ENCODE measurements at places on chromosomes 16 and 17.

GRCh38 chr17:77723909-77724875, 234.3 kb upstream of the TNRC6C start:
- no peak for DNase-seq

DNA sequence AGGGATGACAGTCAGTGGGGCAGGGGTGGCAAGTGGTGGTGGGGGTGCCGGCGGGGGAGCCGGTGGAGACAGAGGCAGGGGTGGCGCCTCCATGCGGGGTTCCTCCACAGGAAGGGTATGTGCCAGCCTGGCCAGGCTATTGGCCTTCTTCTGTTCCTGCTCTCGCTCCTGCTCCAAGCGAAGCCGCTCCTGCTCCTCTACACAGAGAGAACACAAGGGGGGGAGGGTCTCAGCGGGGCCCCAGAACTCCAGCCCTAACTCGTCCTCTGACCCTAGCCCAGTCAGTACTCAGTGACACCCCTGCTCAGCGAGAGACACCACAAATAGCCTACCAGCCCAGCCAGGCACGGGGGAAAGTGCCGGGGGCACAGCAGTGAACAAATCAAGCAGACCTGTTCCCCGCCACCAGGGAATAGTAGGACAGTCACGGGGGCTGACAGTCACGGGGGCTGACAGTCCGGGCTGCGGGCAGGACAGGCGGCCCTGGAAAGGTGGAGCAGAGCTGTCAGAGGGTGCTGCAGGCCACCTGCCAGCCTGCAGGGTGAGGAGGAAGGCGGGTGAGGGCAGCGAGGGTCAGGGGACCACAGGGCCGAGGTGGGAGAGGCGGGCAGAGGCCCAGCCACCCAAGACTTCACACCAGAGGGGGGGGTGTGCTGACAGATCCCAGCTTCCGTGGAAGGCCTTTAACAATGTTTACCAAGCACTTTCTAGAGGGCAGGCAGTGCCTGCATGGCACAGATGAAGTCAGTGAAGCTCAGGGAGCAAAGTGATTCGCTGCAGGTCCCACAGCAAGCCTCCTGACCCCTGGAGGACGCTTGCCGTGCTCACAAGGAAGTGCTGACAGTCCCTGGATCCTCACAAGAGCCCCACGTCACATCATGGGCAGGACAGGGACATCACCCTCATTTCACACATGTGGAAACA, 5.3 kb downstream of the MNT start:
- no peak for DNase-seq

DNA sequence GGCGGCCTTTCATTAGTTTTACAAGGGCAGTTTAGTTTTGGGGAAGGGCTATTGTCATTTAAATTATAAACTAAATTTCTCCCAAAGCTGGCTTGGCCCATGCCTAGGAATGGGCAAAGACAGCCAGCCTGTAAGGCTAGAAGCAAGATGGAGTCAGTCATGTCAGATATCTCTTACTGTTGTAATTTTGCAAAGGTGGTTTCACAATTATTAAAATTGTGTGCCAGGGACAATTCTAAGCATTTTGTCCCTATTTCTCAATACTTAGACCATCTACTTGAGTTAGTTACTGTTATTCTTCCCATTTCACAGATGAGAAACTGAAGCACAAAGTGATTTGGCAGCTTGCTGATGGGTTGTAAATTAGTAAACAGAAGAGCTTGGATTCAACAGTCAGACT, 467.7 kb upstream of the GOT2 start:
- DNase-seq: no peak

- DNase-seq: no peak
These were observed 284.6 kb downstream of the C16orf95 start for GRCh38 chr16:87032554-87032953.

DNA sequence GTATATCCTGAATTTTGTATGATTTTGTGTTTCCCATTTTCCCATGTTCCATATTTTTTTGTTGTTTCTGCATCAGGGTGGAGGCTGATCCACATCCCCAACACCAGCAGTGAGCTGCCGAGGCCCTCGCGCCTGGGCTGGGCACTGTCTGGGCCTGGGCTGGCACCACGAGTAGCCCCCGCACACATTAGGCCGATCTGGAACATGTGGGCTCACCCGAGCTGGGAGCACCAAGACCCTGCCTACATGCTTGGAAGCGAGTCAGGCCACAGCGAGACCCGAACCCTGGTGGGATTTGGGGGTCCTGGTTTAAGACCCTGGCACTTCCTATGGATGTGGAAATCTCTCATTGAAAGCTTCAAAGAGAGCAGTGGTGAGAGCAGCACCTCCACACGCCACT, 8.5 kb downstream of the KCTD5 start:
- no peak for DNase-seq

- DNase-seq: no peak
These were observed 60.1 kb downstream of the ARSG start for GRCh38 chr17:68351395-68351794.

GRCh38 chr17:9361188-9361955, 214.2 kb downstream of the STX8 start:
- DNase-seq: no peak

GRCh38 chr16:2037647-2038381, 9.8 kb downstream of the NTHL1 start:
- no peak for DNase-seq

GRCh38 chr16:14378131-14378551, 251.9 kb downstream of the PARN start:
- no peak for DNase-seq
